ENCODE measurements at places on chromosomes 7 and 10. TPM values are rescaled to one million over a fixed set of nuclear protein-coding genes. Genes with fewer than 3 reads are reported as not detected.

Gene GIMAP8
- total RNA-seq: 16.7 TPM

Gene DDX21
- total RNA-seq: 105 TPM

Gene SMC3
- total RNA-seq: 35.9 TPM

Gene SPDYE2B
- not detected for total RNA-seq

Gene PRRT4
- not detected for total RNA-seq

Gene CALML3
- total RNA-seq: not detected

Gene ANKRD61
- total RNA-seq: 0.40 TPM

Gene SHOC2
- total RNA-seq: 19.3 TPM

Gene CPA2
- not detected for total RNA-seq

Gene GTPBP10
- total RNA-seq: 16.5 TPM

Gene FGF8
- not detected for total RNA-seq

Gene ELAPOR2
- total RNA-seq: 39.5 TPM

Gene SUGCT
- total RNA-seq: not detected

Gene HECW1
- not detected for total RNA-seq

Gene OR6V1
- total RNA-seq: not detected

Gene C10orf62
- total RNA-seq: not detected

Gene CYP26A1
- 0.60 TPM for total RNA-seq
